ENCODE measurements at places on chromosomes 3 and 15.

GRCh38 chr15:75214293-75215096 is 12.8 kb downstream of the C15orf39 start:
- no peak for DNase-seq

DNA sequence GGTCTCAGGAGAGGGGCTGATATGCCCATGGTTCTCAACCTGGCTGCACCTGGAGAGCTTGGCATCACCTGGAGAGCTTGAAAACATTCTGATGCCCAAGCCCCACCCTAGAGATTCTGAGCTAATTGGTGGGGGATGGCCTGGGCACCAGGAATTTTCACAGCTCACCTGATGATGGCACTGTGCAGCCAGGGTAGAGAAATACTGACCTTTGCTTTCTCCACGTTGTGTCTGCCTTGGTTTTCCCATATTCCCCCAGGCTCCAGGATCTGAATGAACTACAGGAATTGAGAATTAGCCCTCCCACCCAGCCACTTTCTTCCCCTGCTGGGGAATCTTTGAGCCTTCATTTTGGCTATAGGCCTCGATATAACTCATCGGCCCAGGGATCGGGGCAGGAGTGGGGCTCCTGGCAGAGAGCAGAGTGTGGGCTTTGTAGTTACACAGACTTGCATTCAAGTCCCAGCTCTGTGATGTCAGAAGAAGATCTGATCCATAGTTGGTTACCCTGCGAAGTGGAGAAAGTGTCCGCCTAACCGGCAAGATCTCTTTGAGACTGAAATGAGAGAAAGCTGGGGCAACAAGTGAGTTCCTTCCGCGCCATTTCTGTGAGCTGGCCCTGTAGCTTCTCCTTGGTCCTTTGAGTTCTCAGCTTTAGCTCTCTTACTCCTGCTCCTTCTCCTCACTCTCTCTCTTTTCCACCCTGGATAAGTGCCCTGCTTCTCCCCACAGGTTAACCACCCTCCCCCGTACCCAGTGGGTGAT is 33.1 kb upstream of the UBE2Q2 start:
- no peak for DNase-seq

- no peak for DNase-seq
Observed at GRCh38 chr3:4953119-4953518, 26.1 kb upstream of the BHLHE40 start.

- DNase-seq = no peak
Observed at GRCh38 chr3:127044996-127045395, 62.1 kb downstream of the PLXNA1 start.

DNA sequence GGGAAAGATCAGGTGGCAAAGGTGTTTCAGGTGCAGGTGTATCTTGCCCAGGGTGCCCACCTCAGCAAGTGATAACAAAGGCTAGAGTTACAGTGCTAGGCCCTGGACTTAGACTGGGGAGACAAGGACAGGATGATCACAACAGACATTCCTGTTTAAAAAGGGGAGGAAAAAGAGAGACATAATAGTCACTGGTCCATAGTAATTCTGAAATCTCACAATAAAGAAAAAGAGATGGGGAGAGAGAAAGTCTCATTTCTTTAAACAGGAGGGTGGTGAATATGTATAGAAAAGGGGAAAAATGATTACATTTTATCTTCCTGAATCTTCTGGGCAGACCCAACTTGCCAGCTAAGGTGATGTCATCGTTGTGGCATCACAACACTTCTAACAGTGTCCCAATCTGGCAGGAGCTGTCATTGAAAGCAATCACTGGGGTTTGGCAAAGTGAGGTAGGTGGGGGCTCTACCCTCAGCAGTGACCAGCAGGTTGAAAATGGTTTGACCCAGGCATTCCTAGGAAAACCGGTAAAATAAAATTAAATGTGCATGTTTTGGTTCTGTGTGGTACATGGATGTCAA is 99.5 kb downstream of the ZNF621 start:
- no peak for DNase-seq

DNA sequence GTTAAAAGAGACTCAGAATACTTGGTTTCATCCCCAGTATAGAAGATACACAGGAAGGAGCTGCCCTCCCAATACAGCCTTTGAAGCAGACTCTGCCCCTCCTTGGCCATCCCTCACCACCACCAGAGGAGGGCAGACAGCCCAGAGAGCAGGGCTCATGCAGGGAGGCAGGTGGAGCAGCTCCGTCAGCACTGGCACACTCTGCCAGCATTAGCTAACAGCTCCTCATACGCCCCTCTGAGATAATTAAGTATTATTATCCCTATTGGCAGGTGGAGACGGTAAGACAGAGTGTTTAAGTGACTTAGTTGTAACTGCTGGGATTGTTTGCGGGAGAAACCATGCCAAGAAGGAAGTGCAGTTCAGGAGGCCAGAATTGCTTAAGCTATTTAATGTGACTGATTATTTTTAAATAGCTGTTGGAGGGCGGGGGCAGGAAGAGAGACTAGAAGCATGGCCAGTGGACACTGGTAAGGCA is 434.0 kb downstream of the EPHB1 start:
- peak; percentile 100 for DNase-seq

GRCh38 chr3:132916096-132916495 is 122.1 kb upstream of the TMEM108 start:
- DNase-seq = no peak

- no peak for DNase-seq
Observed at GRCh38 chr3:16520970-16521881, 7.7 kb upstream of the RFTN1 start.

DNA sequence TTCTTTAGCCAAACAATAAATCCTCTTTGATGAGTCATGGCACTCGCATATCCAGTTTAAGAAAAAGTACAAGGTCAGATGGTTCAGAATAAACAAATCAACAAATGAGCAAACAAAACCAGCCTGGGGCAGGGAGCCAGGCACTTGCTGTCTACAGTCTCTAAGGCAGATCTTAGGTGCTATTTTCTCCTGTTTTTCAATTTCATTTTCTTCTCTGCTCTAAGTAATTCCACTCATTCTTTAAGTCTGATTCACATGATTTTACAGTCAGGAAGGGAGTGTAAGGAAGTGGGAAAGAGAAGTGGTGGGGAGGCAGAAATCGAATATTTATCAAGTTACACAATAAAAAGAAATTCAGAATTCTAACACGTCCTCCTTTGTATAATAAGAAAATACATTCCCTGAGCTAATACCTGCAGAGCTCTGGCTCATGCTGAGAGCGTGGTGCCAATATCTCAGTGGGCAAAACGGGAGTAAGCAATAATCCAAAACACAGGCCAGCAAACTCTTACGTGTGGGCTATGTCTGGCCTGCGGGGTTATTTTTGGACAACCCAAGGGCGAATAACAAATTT is 298.6 kb downstream of the ADAMTS17 start:
- DNase-seq = no peak

DNA sequence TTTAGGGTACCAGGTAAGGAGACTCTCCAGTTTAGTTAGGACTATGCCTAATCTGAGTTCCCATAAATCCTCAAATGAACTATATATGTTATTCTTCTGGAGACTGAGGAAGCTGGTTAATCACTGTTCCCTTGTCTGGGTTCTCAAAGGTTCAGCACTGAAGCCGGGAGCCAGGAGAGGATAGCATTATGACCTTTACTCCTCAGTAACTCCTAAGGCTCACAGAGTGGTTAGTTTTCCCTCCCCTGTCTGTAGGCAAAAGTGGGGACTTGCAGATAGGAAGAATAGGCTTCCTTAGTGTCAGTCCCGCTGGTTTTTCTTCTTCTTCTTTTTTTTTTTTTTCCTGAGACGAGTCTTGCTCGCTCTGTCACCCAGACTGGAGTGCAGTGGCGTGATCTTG is 50.4 kb downstream of the CRTC3 start:
- DNase-seq = no peak

- DNase-seq = no peak
Observed at GRCh38 chr3:120708408-120708807, 26.4 kb upstream of the HGD start.

GRCh38 chr3:42680806-42681205 is 4.5 kb upstream of the KLHL40 start:
- DNase-seq = no peak
